ENCODE measurements at places on chromosomes 3 and 15.

GRCh38 chr3:156161172-156161571, 40.8 kb downstream of the KCNAB1 start:
- no peak for DNase-seq

DNA sequence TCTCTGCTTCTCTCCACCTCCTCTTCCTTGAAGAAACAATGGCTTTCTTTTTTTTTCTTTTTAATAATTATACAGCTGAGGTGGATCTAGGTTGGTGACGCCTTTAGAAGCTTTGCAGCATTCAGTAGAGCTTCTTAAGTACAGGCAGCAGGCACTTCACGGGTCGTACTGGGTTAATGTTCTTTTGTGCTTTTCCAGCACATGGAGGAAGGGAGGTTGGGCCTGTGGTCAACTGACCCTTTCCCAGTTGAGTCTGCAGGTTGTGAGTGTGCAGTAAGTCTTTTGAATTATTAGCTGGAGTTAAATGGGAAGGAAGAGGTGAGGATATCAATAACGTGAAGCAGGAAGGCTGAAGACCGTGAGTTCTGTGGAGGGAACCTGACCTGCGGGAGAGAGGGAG, 7.0 kb downstream of the TRAK1 start:
- DNase-seq, result no peak

DNA sequence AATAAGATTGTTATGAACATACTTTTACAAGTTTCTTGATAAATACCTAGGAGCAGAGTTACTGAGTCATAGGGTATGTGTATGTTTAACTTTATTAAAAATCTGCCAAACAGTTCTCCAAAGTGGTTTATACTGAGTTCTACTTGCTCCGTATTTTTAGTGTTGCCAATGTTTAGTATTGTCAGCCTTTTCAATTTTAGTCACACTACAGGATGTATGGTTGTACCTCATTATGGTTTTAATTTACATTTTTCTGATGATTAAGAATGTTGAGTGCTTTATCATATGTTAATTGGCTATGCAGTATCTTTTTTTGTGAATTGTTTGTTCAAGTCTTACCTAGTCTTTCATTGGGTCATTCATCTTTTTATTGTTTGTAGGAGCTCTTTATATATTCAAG, 4.3 kb downstream of the TMOD3 start:
- no peak for DNase-seq

- DNase-seq, result no peak
These were observed 6.2 kb upstream of the RPAP1 start for GRCh38 chr15:41550066-41550775.

- peak; percentile 79 for DNase-seq
These were observed 182.6 kb upstream of the ROPN1 start for GRCh38 chr3:124174476-124174875.

GRCh38 chr15:72198356-72199204, 993 bp upstream of the GRAMD2A start:
- no peak for DNase-seq

DNA sequence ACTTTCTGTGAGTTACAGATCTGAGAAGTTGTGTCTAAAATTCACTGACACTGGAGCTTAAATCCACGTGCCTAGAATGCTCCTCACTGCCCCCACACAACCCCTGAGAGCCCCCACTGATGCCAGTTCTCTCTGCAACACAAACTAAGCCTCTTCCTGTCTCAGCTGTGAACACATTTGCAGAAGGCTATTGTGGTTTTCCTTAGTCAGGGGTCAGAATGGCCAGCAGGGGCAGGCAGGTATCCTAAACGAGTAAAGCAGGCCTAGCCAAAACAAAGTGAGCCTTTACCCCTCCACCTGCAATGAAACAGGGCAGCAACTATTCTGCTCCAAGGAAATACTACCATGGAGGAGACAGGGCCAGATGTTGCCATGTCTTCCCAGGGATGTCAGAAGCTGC, 78.6 kb downstream of the FHIT start:
- peak; percentile 11 for DNase-seq

GRCh38 chr3:71763426-71763825, 9.8 kb downstream of the GPR27 start:
- no peak for DNase-seq

- DNase-seq, result peak; percentile 28
These were observed 110.6 kb downstream of the ETFA start for GRCh38 chr15:76200641-76201105.

GRCh38 chr15:41417418-41418195, 712 bp downstream of the RTF1 start:
- no peak for DNase-seq

GRCh38 chr3:112012205-112012992, 13.7 kb downstream of the TAGLN3 start:
- DNase-seq, result no peak

DNA sequence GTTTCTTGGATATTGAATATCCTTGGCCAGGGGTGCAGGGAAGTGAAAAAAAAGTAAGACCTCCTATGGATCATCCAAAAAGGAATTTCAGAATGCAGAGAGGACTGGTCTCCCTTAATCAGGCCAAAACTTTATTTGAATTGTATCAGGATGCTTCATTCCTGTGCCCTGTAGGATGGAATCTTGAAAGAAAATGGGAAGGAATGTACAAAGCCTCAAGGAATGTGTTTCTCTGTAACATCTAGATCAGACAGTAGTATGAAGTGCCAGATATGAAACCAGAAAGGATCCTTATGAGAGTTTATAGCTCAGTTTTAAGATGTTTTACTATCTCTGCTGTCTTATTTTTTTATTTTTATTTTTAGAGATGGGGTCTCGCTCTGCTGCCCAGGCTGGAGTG, 6.5 kb upstream of the GSK3B start:
- DNase-seq, result no peak

DNA sequence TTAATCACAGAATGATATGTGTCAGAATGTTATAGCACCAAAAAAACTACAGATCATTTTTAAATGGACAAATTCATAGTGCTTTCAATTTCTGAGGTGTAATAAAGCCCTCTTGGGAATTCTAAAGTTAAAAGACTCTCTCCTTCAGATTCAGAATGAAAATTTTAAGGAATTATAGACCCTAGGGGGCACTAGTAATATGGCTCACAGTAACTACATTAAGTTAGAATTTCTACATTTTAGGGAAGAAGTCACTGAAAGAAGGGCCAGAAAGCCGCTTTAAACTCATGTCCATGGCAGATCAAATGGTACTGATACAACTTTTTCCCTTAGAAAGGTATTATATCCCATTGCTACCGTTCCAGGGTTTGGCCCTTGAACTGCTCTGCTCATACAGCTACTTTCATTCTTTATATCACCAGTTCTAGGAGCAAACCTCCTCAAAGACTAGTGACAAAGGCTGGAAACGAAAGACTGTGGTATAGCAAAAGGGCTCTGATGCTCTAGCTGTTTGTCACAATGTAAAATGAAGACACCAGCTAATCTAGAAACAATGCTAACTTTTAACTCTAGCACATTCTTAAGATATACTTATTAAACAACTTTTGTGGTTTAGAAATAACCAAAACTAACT, 18.1 kb downstream of the DAZL start:
- no peak for DNase-seq

- no peak for DNase-seq
These were observed 524.6 kb upstream of the ATP11B start for GRCh38 chr3:182268711-182269110.

- DNase-seq, result no peak
These were observed 464.1 kb upstream of the TPRG1 start for GRCh38 chr3:188707381-188708288.

GRCh38 chr3:4413467-4413866, 53.6 kb downstream of the SUMF1 start:
- no peak for DNase-seq

- peak; percentile 74 for DNase-seq
These were observed 2.7 kb downstream of the AP2M1 start for GRCh38 chr3:184177331-184177731.

DNA sequence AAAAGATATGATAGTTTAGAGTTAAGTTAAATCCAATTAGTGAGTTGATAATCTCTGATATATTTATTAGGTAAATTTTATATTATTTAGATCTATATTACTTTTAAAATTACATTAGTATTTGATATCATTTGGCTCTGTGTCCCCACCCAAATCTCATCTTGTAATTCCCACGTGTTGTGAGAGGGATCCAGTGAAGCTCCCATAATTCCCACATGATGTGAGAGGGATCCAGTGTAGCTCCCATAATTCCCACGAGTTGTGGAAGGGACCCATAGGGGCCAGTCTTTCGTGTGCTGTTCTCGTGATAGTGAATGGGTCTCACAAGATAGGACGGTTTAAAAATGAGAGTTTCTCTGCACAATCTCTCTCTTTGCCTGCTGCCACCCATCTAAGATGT, 1183.6 kb downstream of the NSUN3 start:
- no peak for DNase-seq

GRCh38 chr3:28905798-28906197, 375.1 kb upstream of the RBMS3 start:
- no peak for DNase-seq

DNA sequence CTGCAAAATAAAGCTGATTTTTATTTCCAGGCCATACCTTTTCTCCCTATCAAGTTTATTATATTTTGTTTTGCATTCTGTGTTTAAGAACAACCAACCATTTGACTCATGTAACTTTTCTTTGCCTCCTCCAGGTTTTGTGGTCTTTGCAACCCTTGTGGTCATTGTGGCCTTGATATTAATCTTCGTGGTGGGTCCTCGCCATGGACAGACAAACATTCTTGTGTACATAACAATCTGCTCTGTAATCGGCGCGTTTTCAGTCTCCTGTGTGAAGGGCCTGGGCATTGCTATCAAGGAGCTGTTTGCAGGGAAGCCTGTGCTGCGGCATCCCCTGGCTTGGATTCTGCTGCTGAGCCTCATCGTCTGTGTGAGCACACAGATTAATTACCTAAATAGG, 27.6 kb downstream of the NIPA2 start:
- DNase-seq, result no peak

DNA sequence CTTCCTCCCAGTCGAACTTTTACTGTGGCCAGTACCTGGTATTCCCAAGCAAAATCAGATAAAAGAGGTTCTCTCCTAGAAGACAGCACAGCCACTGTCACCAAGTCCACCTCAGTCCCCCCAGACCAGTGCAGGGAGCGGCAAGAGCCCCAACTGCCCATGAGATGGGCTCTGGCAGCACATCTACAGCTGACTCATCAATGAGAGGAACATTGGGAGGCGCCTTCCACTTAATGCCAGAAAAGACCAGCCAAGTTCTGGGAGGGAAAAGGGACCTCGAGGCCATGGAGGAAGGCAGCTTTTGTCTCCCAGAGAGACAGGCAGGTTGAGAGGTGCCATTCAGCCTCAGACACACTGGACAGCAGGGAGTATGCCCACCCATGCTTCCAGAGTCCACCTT, 28.2 kb downstream of the POC1A start:
- no peak for DNase-seq

- no peak for DNase-seq
These were observed 273.1 kb downstream of the ULK4 start for GRCh38 chr3:41688595-41689380.

DNA sequence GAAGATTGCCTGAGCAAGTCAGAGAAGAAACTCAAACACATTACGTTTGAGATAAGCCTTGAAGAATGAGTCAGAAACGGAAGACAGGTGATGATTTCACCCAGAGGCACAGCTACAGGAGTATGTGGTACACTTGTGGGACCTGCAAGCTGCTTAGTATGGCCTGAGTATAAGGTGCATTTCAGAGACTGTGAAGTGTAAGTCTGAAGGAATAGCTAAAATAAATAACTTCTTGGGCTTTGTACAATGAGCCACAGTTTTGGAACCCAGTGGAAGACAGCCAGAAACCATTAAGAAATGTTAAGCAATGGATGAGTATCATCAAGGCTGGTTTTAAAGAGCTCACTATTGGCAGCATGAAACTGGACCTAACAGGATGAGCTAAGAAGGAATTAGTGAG, 826.2 kb downstream of the ROBO1 start:
- no peak for DNase-seq

- no peak for DNase-seq
These were observed 531.4 kb downstream of the ZIC1 start for GRCh38 chr3:147940405-147941193.

DNA sequence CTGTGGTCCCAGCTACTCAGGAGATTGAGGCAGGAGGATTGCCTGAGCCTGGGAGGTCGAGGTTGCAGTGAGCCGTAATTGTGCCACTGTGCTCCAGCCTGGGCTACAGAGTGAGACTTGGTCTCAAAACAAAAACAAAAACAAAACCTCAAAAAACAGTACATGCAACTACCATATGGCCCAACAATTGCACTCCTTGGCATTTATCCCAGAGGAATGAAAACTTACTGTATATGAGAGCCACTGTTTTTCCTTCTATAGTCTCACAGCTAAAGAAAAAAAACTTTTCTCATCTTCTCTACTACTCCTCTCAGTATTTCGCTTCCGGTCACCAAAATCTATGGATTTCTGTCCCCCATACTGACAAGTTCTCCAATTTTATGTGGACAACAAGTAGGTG, 84.3 kb downstream of the FLNB start:
- DNase-seq, result no peak

DNA sequence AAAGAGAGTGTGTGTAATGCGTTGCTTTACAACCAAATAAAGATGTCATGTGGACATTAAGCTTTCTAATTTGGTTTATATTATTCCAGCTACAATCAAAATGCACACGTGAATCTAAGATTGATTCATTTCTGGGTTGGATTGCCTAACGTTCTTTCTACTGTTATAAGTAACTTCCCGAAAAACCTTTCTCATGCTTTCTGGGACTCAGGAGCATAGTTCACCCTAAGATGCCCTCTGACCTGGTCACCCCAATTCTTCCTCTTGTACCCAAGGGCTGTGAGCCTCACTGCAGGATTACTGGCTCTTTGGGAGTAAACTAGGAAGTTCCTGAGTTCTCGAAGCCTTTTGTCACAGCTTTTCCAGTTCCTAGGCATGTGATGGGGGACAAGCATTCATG, 12.7 kb upstream of the LMCD1 start:
- no peak for DNase-seq

DNA sequence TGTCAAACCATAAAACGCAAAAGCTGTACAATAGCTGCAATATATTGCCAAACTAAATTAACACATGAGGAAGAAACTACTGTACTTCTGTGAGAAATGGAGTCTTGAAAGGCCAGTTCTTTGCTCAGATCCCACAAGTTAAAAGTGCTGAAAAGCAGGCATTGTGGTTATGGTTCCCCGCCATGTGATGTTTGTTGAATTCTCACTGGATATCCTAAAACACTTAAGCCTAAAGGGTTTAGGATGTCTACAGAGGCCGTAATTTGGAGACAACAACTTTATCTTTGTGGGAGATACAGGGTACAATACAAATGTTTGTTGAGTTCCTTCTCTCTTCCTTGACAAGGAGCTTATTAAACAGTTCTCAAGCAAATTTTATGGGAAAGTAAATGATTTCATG, 53.2 kb downstream of the TMEM212 start:
- no peak for DNase-seq

DNA sequence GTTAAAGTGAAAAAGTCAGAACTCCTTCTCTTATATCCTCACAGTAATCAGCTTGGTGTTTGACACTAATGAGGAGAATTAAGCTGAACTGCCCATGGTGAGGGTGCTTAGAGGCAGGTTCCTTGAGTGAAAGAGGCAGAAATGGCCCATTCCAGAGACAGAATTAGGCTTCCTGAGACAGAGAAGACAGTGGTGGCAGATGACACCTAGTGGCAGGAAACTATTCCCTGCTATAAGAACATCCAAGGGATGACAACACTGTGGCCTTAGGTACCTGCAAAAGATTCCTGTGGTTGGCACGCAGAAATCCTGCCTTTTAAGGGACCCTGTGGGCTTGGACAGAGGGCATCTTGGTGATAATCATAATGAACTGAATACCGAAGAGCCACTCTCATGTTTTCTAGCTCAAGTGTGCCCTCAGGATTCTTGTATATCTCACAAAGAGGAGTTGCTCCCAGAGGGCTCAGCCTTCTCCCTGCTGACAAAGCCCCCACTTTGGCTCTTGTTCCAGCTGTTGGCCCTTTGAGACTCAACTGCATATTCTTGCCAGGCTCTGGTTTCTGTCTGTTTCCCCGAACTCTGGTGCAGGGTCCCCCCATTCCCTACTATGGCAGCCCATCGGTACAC, 56.0 kb downstream of the KBTBD12 start:
- DNase-seq, result peak; percentile 55
